Activated naive CD8-positive, alpha-beta T cell treated with anti-CD3 and anti-CD28 coated beads, Interleukin-2, amount 10 ng/mL, durations not matched to agents 7 days and 5 days (primary cell): ENCODE measurements at places on chromosomes 13 and 19.

DNA sequence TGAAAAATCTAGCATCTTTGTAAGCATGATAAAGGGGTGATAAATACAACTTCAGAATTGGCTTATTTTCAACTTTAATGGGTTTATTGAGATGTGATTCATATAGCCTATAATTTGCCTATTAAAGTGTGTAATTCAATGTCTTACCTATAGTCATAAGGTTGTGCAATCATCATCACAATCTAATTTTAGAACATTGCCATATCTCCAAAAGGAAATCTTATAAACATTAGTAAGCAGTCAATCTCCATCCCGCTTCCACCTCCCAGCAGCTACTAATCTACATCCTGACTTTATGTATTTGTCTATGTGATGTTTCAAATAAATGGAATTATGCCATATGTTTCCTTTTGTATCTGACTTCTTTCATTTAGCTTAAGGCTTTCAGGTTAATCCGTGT, 145.2 kb upstream of the KLHL1 start:
- no peaks in the 10 kb centered on the region for H3K36me3 ChIP-seq
- DNase-seq, result no peak
- no peaks in the 10 kb centered on the region for H3K4me1 ChIP-seq
- H3K27me3 ChIP-seq, result no peaks in the 10 kb centered on the region
- H3K4me3 ChIP-seq, result no peak overlapping the region
- no peak overlapping the region for H3K27ac ChIP-seq

GRCh38 chr19:1361601-1362386, 21.9 kb upstream of the NDUFS7 start:
- H3K4me3 ChIP-seq, result no peak overlapping the region
- H3K27ac ChIP-seq, result no peak overlapping the region
- DNase-seq, result no peak
- H3K4me1 ChIP-seq, result peaks cover 23% of the 10 kb centered on the region

DNA sequence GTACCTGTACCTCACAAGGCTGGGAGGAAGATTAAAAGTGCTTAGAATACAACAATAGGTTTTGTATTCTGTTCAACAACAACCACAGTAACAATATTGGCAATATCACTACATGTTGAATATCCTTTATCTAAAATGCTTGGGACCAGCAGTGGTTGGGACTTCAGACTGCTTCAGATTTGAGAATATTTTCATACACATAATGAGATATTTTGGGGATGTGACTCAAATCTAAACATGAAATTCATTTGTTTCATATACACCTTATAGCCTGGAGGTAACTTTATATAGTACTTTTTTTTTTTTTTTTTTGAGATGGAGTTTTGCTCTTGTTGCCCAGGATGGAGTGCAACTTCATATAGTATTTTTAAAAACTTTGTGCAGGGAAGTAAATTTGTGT, 73.9 kb downstream of the USP12 start:
- no peak overlapping the region for H3K4me3 ChIP-seq
- no peaks in the 10 kb centered on the region for H3K27me3 ChIP-seq
- peaks cover 8% of the 10 kb centered on the region for H3K4me1 ChIP-seq
- no peak overlapping the region for H3K27ac ChIP-seq
- DNase-seq, result no peak
- H3K36me3 ChIP-seq, result peaks cover 35% of the 10 kb centered on the region

DNA sequence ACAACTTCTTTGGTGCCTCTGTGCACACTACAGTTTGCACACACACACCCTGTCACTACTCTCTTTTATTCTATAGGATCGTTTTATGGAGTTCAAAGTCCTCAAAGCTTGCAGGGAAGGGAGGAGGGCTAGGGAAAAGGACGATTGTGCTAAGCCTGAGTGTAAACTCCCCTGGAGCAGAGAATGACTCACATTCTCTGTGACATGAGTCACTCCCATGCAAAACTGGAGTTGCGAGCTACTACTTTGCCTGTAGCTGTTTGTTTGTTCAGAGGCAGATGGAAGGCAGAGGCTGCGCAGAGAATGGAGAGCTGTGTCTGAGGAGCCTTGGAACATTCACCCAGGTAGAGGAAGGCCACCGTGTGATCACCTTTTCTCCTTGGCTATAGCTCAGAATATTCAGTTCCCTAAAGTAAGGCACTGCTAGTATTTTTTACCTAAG, 80.5 kb upstream of the MBNL2 start:
- H3K4me3 ChIP-seq, result no peak overlapping the region
- H3K4me1 ChIP-seq, result peaks cover 3% of the 10 kb centered on the region
- no peak for DNase-seq
- H3K27ac ChIP-seq, result no peak overlapping the region
- H3K36me3 ChIP-seq, result no peaks in the 10 kb centered on the region
- H3K27me3 ChIP-seq, result peaks cover 11% of the 10 kb centered on the region

GRCh38 chr19:58252102-58252685, 23.5 kb downstream of the ZNF544 start:
- H3K27me3 ChIP-seq, result no peaks in the 10 kb centered on the region
- peaks cover 99% of the 10 kb centered on the region for H3K36me3 ChIP-seq
- no peak for DNase-seq

- no peak overlapping the region for H3K4me3 ChIP-seq
- H3K27ac ChIP-seq, result no peak overlapping the region
Observed at GRCh38 chr19:49923055-49924003, 5.7 kb upstream of the ATF5 start.

DNA sequence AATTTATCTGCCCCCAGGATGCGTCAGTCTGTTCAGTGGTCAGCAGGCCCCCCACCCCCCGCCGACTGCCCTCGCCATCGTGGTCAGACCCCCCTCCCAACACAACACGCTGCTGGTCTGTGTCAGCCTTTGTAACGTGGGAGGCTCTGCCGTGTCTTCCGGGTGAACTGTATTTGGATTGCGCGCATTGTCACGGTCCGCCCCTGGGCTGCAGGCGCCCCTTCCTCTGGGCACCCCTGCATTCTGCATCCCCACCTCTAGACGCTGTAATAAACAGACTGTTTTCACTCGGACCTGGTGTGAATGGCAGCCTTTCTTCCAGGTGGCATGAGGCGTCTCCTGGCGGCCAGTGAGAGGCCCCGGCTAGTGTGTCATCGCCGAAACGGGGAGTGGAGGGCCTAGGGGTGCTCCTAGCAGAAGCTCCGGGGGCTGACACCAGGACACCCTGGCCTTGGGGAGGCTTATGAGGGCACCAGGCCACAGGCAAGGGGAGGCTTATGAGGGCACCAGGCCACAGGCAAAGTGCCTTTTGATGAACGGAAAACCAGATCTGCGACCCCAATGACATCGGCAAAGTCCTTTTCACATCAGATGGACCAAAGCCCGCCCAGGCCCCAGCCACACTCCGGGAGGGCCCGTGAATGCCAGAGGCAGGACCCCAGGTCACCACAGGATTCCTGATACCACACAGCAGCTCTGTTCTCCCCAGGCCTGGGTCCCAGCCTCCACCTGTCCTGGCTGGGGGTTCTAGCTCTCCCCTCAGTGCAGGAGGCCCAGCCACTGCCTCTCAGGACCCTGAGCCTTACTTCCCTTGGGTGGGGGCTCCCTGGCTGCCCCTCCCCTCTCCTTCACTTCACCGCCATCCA, 3.6 kb downstream of the PLEKHJ1 start:
- H3K27me3 ChIP-seq, result no peaks in the 10 kb centered on the region
- H3K27ac ChIP-seq, result no peak overlapping the region
- H3K36me3 ChIP-seq, result peaks cover 6% of the 10 kb centered on the region
- H3K4me1 ChIP-seq, result peaks cover 16% of the 10 kb centered on the region
- no peak for DNase-seq

- no peak overlapping the region for H3K4me3 ChIP-seq
- H3K4me1 ChIP-seq, result peaks cover 15% of the 10 kb centered on the region
- no peak overlapping the region for H3K27ac ChIP-seq
- H3K27me3 ChIP-seq, result peaks cover 12% of the 10 kb centered on the region
- DNase-seq, result no peak
Observed at GRCh38 chr13:101248739-101249514, 167.4 kb downstream of the NALCN start.

DNA sequence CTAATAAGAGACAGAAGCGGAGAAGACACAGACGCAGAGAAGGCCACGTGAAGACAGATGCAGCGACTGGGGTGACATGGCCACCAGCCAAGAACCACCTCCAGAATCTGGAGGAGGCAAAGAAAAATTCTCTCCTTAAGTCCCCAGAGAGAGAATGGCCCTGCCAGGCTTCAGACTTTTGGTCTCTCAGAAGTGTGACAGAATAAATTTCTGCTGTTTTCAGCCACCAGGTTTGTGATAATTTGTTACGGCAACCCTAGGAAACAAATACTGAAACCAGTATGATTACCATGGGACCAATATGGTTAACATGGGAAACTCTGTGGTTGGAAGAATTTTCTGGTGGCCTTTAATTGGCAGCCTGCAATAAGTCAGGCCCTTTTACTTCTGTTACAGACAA, 63.9 kb upstream of the DOCK9 start:
- no peaks in the 10 kb centered on the region for H3K27me3 ChIP-seq

DNA sequence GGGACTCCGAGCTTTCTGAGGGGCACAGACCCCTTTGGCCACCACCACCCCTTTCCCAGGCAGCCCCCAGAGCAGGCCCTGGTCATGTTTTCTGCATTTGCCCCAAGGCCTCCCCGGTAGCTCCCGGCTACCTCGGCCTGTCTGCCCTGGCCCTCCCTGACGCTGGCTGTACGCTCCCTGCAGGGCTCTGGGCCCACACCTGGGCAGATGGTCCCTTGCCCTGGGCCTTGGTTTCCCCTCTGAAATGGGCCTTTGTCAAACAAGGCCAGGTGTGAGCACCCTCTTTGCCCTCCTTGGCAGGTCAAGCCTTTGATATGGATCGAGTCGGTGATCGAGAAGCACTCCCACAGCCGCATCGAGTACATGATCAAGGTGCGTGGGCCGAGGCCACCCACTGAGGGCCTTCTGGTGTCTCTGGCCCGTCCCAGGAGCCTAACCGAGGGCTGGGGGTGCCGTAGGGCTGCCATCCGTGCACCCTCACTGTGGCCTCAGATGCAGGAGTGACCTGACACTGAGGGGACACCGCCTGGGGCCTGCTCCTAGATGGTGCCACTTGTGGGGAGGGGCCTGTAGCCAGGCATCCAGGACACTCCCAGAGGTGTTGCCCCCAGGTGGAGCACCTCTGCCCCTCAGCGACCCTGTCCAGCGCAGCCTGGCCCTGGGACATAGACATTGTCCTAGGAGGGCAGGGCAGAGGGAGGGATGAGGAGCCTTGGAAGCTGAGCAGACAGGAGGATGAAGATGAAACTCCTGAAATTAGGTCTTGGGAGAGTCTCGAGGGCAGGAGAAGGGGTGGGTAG, 30.3 kb downstream of the AP1M1 start:
- H3K36me3 ChIP-seq, result peaks cover 32% of the 10 kb centered on the region
- H3K27ac ChIP-seq, result no peak overlapping the region
- H3K27me3 ChIP-seq, result no peaks in the 10 kb centered on the region
- H3K4me1 ChIP-seq, result peaks cover 5% of the 10 kb centered on the region
- no peak overlapping the region for H3K4me3 ChIP-seq

DNA sequence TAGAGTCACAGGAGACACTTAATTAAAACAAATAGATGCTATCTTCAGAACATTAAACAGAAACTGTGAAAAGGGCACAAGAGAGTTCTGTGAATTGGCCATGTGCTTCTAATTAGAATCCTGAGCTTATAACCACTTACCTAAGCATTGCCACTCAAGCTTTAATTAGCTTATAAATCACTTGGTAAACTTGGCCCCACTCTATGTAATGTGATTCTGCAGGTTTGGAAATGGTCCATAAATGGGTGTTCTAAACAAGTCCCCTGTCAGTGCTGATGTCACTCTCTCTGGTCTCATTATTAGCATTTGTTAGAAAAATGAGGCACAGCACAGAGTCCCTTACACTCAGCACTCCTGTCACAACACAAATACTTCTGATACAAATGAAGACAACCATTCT, 18.0 kb downstream of the ZNF91 start:
- no peak overlapping the region for H3K4me3 ChIP-seq
- peaks cover 81% of the 10 kb centered on the region for H3K36me3 ChIP-seq
- H3K27me3 ChIP-seq, result no peaks in the 10 kb centered on the region
- no peak for DNase-seq
- no peak overlapping the region for H3K27ac ChIP-seq
- H3K4me1 ChIP-seq, result peaks cover 1% of the 10 kb centered on the region

DNA sequence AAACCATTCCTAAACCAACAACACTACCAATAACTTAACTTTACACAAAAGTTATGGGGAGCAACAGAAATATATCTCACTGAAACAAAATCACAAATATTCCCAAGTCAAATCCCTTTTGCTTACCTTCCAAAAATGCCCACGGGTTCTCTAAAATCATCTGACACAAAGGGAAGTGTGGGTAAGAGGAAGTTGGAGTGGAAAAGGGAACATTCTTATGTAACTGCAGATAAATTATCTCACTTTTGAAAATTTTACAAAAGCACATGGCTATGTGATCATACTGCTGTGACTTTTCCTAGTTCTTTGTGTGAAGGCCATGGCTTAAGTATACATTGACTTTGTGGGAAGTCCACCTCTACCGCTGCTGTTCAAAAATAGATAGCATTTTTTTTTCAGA, 350.5 kb downstream of the GPC6 start:
- no peaks in the 10 kb centered on the region for H3K27me3 ChIP-seq
- DNase-seq, result no peak
- H3K36me3 ChIP-seq, result no peaks in the 10 kb centered on the region

- no peak for DNase-seq
- H3K27ac ChIP-seq, result no peak within 1 kb of the TSS
- H3K27me3 ChIP-seq, result peaks cover 6% of the 10 kb centered on the region
- no peak within 1 kb of the TSS for H3K4me3 ChIP-seq
Observed at GRCh38 chr13:76948149-76948548, at the start of gene ACOD1. Gene ACOD1, plus strand, starts transcription at chr13:76948511. Its CDS starts 48 bp downstream, at chr13:76948559.

DNA sequence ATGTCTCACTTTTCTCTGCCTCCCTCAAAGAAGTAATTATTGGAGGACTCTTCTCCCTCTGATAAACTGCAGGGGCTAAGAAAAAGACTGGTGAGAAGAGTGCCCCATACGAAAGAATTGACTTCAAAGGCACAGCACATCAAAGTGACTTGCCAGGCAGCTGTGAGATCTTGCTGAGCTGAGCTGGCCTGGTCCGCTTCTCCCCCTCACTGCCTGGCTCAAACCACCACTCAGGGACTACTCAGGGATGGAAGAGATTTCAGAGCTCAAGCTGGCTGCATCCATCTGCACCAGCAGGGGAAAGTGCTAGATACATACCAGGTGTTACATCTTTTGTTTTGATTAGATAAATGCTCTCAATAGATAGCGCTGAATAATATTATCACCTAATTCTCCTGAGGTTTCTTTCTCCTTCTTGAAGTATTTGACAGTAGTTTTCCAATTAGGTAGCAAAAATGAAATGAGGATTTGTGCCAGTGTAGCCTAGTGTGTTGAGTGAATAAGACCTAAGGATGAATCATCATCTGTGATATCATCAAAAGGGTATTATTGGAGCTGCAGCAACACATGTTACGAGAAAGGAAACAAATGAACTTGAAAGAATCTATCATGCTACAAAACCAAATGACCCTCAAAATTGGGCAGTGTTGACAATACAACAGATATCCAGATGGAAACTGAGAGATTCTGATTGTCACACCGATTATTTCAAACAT, 379.8 kb downstream of the TBC1D4 start:
- no peak for DNase-seq
- H3K27ac ChIP-seq, result no peak overlapping the region
- no peaks in the 10 kb centered on the region for H3K4me1 ChIP-seq
- peaks cover 13% of the 10 kb centered on the region for H3K27me3 ChIP-seq
